ENCODE measurements at places on chromosomes 6 and 20. TPM values are rescaled to one million over a fixed set of nuclear protein-coding genes. Genes with fewer than 3 reads are reported as not detected.

Gene FAM162B
- total RNA-seq: 4.3 TPM

Gene POLR3F
- 8.9 TPM for total RNA-seq

Gene RBM39
- 304 TPM for total RNA-seq

Gene B3GALT4
- total RNA-seq: 20.2 TPM

Gene CENPQ
- total RNA-seq: 4.2 TPM

DNA sequence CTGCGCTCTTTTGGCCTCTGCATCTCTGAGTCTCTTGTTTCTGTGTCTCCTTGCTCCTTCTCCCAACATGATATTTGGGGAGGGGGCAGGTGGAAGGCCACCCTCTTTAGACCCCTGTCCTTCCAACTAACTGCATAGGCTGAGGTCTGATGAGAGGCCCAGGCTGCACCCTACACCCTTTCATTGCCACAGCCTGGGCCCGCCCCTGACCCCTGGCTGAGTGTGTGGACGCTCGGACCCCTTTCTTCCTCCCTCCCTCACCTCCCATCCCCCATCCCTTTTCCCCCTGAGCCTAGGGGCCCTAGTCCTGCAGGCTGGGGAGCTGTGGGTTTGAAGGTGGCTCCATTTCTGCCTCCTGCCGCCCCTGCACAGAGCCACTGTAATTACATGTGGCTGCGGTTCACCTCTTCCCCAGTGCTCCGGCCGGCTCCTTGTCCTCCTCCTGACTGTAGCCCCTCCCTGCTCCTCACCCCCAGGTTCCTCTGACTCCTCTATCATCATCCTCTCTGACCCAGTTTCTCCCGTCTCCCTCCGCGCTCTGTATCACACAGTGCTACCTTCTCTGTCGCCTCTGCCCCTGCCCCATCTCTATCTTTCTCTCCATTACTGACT is 6.8 kb downstream of the MDFI start:
- no peak for DNase-seq

DNA sequence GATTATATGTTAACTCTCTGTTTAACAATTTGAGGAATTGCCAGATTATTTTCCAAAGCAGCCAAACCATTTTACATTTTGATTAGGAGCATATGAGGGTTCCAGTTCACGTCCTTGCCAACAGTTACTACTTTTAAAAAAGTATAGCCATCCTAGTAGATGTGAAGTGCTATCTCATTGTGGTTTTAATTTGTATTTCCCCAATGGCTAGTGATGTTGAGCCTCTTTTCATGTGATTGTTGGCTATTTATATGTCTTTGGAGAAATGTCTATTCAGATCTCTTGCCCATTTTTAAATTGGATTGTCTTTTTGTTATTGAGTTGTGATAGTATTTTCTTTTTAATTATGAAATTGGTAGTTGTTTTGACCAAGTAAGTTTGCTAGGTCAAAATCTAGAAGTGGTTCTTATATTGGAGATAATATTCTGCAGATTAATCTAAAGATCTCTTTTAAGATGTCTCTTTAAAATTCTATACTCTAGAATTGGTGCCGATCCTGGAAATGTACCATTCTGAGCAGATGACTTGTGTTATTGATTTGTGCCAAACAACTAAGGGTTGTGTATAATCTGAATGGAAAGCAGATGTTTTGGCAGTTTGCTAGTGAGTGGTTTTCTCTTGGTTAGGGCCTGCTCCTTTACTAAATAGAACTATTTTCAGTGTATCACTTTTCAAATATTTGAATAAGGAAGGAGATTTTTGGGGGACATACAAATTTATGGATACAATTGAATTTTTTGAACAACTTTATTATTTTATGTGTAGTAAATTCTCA is 99.5 kb downstream of the CDKAL1 start:
- DNase-seq: no peak

Measured in kidney (tissue), 22 donors.